Testis (tissue), 5 donors: ENCODE measurements at places on chromosomes 2 and 18. TPM values are rescaled to one million over a fixed set of nuclear protein-coding genes. Genes with fewer than 3 reads are reported as not detected.
A peak's percentile ranks its signal among the peaks of the same experiment; 100 is the strongest.

The MSTN gene
- 0.76 TPM for polyA plus RNA-seq

The C2orf66 gene
- 0.87 TPM for polyA plus RNA-seq

The REG3G gene
- polyA plus RNA-seq = 60.7 TPM

The CKAP2L gene
- polyA plus RNA-seq = 9.5 TPM

The CDCA7 gene
- 10.8 TPM for polyA plus RNA-seq

The CYP27A1 gene
- polyA plus RNA-seq = 30.2 TPM

The MDH1B gene
- polyA plus RNA-seq = 86.6 TPM

GRCh38 chr2:8238521-8239230 is 443.2 kb upstream of the ID2 start:
- peak; percentile 19 for DNase-seq
- peaks cover 27% of the 10 kb centered on the region for H3K4me1 ChIP-seq
- H3K27me3 ChIP-seq = no peaks in the 10 kb centered on the region
- H3K27ac ChIP-seq = no peak overlapping the region

- H3K27ac ChIP-seq = no peak overlapping the region
- no peak for DNase-seq
- no peaks in the 10 kb centered on the region for H3K27me3 ChIP-seq
- no peaks in the 10 kb centered on the region for H3K36me3 ChIP-seq
- H3K4me3 ChIP-seq = no peak overlapping the region
These were observed 113.1 kb downstream of the ZNF532 start for GRCh38 chr18:58977801-58978200.

GRCh38 chr2:72439892-72440291 is 292.2 kb upstream of the CYP26B1 start:
- H3K27ac ChIP-seq = no peak overlapping the region
- H3K4me3 ChIP-seq = no peak overlapping the region
- H3K4me1 ChIP-seq = no peaks in the 10 kb centered on the region
- H3K36me3 ChIP-seq = no peaks in the 10 kb centered on the region
- H3K27me3 ChIP-seq = no peaks in the 10 kb centered on the region

DNA sequence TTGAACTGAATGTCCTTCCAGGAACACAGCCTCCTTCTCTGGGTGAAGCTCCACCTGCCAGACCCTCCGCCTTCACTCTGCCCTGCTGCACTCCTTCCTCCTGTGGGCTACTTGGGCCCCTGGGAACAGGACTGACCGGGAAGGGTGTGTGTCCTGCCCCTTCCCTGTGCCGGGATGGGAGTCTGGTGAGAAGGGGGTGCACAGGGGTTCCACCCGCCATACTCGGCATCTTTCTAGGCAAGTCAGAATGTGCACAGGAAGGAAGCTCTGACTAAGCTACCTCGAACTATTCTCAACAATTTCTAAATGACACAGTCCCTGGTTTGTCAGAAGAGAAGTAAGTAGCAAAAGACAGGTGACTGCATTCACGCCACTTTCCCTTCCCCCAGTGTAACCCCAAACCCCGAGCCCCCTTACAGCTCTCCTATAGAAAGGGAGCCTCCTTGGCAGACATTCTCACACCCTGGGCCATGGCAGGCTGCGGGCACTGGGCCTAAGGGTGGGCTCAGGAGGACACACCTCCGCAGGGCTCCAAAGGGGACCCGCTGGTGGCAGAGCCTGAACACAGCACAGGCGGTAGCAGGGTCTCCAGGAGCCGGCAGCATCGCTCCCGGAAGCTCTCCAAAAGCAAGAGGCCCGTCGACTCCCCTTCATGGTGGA is 184.1 kb downstream of the HDAC4 start:
- H3K4me1 ChIP-seq = peaks cover 27% of the 10 kb centered on the region
- H3K36me3 ChIP-seq = no peaks in the 10 kb centered on the region
- no peaks in the 10 kb centered on the region for H3K27me3 ChIP-seq
- H3K27ac ChIP-seq = no peak overlapping the region
